Stimulated activated CD8-positive, alpha-beta memory T cell treated with anti-CD3 and anti-CD28 coated beads, Interleukin-2, amount 100 ng/mL, for 1 hour (primary cell): ENCODE measurements at places on chromosomes 1 and 21.

DNA sequence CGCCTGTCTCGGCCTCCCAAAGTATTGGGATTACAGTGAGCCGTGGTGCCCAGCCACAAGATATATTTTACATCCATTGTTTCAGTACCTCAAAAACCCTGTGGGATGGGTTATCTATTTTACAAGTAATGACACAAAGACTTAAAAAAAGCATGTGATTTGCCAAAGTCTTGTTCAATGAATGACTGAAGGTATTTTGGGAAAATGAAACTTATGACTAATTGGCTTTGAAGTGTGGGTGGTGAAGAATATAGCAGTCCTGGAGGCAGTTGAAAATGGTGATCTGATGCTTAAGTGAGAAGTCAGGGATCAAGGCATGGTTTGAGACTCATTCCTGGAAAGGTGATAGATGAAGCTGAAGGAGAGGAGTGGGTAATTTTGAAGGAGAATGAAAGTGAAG is 3.0 kb downstream of the SWT1 start:
- no peak for DNase-seq

DNA sequence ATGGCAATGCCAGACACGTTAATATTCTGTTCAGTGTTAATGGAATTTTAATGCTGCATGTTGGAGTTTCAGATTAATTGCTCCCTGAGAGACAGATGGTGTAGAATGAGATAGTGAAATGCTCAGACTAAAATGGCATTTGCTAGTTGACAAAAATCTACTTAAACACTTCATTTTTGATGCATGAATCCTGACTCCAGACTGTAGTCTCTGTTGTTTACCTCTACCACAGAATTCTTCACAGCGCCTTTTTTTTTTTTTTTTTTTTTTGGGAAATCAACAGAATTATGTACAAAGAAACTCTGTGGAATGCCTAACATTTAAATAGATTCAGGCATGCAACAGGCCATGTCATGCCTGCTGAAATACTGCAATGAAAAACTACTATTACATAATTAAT is 111.3 kb downstream of the PLPPR5 start:
- no peak for DNase-seq

DNA sequence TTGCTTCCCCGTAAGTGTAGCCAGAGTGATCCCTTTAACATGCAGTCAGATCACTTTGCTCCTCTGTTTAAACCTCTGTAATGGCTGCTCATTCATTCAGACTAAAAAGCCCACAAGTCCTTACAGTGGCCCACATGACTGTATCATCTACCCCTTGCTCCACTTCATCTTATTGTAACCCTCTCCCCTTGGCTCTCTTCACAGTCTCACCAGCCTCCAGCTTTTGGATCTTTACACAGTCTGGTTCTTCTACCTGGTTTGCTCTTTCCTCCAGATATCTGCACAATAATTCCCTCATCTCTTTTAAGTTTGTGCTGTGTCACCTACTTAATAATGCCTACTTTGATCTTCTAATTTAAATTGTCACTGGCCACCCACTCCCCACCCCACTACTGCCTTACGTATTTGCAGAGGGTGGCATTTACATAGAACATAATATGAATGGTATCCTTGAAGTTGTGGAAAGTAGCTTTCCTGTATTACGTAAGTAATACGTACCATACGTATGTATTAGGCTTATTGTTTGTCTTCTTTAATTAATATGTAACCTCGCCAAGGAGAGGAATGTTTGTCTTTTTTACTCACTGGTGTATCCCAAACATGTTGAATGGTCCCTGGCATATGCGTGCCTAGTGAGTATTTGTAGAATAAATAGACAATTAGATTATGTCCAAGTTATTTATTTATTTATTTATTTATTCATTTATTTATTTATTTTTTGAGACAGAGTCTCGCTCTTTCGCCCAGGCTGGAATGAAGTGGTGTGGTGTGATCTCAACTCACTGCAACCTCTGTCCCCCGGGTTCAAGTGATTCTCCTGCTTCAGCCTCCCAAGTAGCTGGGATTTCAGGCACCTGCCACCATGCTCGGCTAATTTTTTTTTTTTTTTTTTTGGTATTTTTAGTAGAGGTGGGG is 48.6 kb downstream of the TSNAX start:
- no peak for DNase-seq

DNA sequence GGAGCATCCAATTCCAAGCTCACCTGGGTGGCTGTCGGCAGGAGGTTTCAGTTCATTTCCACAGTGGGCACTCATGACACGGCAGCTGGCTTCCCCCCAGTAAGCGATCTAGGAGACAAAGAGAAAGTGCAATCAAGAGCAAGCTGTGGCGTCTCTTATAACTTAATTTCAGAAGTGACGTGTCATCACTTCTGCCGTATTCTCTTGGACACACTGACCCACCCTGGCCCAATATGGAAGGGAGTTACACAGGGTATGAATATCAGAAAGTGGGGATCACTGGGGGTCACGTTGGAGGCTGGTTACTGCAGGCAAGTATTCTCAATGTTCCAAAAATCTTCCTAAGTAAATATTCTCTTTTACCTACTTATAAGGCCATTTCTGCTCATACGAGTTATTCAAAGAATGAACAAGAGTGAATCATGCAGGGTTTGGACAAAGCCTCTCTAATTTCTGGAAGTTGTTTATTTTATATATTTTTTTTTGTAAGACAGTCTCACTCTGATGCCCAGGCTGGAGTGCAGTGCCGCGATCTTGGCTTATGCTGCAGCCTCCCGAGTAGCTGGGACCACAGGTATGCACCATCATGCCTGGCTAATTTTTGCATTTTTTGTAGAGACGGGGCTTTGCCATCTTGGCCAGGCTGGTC is 46.5 kb upstream of the GREM2 start:
- no peak for DNase-seq

GRCh38 chr1:27487966-27488884 is 1.7 kb downstream of the WASF2 start:
- no peak for DNase-seq

DNA sequence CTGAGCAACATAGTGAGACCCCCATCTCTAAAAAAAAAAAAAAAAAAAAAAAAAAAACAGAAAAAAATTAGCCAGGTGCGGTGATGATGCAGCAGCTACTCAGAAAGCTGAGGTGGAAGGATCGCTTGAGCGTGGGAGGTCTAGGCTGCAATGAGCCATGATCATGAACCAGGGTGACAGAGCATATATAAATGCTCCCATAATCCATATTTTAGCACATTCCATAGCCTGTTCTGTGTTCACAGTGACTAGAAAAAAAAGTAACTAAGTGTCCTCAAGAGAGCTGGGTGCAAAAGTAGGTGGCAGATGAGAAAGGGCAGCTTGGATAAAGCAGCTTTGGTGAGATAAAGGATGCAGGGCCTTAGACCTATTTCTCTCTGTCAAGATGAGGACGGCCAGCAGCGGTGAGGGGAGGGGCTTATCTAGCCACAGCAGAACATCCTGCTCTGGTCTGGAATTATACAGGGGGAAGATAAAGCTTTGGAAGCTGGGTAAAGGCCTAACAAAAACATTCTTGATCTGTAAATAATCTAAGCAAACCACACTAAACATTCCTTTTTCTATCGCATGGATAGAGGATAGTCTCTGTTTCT is 205.3 kb downstream of the DAB1 start:
- no peak for DNase-seq

GRCh38 chr1:19533626-19534025 is 48.3 kb upstream of the CAPZB start:
- no peak for DNase-seq

GRCh38 chr1:21631944-21632887 is 36.9 kb downstream of the RAP1GAP start:
- DNase-seq = no peak

DNA sequence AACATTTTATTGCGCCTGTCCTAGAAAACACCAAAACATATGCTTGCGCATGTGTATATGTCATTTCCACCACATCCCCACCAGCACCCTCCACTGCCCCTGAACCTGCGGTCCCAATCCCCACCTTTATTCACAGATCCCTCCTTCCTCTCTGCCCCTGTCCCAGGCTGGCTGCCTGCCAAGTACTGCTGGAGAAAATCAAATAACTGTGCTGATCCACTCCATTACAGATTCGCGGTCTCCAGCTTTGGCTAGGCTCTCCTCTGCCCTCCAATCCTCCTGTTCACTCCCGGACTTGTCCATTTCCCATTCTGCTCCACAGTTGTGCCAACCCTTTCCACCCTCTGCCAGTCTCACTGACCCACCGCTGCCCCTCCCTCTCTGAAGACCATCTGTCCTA is 59.3 kb upstream of the GJB5 start:
- DNase-seq = no peak

DNA sequence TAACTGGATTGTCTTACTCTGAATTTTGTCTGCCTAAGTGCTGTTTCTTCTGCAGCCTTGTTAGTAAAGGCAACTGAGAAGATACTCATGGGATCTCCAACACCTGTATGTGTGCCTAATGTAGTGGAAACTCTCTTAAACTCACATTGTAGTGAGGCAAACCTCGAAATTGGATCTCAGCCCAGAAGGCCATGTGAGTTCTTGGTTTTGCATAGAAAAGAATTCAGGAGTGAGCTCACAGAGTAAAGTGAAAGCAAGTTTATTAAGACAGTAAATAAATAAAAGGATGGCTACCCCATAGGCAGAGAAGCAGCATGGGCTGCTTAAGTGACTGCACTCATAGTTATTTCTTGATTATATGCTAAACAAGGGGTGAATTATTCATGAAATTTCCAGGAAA is 1344.7 kb downstream of the NCAM2 start:
- DNase-seq = no peak

- DNase-seq = no peak
Measured at GRCh38 chr1:68308034-68308433, 75.7 kb upstream of the WLS start.

GRCh38 chr1:111802110-111802509 is 46.4 kb downstream of the DDX20 start:
- DNase-seq = no peak

DNA sequence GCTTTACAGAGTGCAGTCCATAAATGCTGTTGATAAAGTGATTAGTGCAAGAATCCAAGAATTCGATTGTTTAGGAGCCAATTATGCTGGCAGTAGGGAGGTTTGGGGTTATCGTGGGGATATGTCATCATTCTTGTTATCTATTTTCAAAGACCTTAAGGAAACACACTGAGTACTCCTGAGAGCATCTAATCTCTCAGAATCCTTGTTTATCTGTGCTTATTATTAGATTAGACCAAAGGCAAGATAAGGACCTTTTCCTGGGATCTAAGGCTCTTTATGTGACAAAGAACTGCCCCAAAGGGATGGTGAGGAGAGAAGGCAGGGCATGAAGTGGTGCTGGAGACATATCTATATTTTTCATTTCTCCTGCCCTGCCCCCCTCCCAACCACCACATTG is 139.1 kb downstream of the TSEN15 start:
- DNase-seq = no peak

DNA sequence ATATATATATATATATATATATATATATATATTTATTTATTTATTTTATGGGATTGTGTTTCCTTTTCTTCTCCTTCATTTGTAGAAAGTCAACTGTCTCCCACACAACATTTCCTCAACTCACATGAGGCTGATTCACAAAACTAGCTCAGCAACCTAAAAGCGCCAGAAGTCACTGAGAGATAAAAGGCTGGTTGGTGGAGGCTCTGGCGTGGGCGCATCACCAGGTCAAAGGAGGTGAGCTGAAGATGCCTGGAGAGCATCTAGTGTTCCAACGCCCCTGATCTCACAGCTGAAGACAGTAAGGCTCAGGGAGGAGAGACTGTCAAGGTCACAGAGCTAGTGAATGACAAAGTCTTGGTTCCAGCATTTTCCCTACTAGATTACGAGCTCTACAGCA is 78.0 kb downstream of the HLCS start:
- DNase-seq = no peak

GRCh38 chr1:201742955-201743805 is 85.8 kb upstream of the IPO9 start:
- DNase-seq = no peak

GRCh38 chr21:44701023-44701400 is 4.0 kb downstream of the KRTAP10-12 start:
- no peak for DNase-seq

DNA sequence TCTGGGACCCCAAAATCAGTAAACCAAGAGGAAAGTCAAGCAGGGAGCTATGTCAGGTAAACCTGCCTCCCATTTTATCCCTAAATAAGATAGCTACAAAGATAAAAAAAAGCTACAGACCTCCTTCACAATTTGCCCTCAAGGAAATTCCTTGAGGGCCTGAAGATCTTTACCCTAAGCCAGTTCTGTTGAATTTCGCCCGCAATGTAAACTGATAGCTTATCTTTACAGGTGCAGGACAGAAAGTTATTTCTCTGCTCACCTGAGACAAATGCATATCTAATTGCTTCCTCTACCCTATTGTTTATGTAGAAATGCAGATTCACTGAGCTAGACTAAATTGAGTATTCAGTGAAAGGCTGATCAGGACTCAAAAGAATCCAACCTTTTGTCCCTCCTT is 153.4 kb upstream of the CHRM3 start:
- DNase-seq = no peak

DNA sequence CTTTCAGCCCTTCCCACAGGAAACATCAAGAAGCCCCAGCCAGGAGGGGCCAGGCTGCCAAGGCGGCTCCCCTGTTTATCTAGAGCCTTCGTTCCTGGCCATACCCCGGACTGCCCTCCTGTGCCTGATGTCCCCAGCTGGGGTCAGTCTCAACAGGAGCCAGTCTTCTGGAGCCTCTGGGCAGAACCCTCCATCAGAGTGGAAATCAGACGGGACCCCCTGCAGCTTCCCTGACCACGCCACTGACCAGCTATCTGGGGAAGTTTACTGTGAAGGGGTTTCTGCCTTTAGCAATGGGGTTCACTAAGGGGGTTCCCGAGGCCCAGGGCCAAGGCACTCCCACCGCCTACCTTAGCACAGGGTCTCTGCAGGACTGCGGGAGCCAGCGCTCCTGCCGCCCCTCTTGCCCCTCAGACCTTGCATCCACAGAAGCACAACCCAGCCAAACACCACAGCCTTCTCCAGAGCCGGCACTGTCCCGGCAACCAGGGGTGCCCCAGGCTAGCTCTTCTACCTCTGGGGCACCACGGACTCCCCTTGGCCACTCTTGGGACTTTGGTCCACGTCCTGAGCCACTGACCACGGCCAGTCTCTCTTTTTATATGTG is 3.5 kb upstream of the MTFR1L start:
- no peak for DNase-seq

DNA sequence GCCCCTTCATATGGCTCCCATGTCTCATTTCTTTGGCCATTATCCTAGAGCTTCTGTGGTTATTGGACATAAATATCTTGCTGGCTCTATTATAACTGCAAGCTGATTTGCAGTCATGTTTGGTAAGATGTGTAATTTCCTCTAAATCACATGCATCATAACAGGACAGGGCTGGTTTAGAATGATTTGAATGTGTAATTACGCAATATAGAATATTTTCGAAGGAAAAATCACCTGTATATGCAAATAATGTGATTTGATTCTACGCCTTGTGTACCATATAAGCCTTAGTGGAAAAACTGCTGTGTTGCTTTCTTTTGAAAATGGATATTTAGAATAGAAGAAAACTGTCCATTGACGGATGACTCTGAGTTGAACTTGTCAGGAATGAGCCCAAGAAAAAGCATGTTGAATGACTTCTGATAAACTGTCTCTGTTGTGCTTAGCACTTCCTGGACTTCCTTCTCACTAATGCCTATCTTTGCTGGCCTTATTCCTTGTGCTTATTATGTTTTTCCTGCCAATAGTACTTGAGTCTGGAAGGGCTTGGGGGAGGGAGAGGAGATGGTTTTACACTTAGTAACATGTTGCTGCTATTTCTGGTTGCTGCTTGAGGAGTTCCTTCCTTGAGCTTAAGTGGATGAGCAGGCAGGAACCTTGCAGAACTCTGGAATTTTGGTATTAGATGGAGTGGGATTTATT is 6.5 kb downstream of the CACHD1 start:
- no peak for DNase-seq

- no peak for DNase-seq
Measured at GRCh38 chr1:44408212-44408582, 3.1 kb downstream of the RNF220 start.

- no peak for DNase-seq
Measured at GRCh38 chr1:111639602-111640198, 20.1 kb downstream of the RAP1A start.
